ENCODE measurements at places on chromosomes 4 and X. TPM values are rescaled to one million over a fixed set of nuclear protein-coding genes. Genes with fewer than 3 reads are reported as not detected.

DNA sequence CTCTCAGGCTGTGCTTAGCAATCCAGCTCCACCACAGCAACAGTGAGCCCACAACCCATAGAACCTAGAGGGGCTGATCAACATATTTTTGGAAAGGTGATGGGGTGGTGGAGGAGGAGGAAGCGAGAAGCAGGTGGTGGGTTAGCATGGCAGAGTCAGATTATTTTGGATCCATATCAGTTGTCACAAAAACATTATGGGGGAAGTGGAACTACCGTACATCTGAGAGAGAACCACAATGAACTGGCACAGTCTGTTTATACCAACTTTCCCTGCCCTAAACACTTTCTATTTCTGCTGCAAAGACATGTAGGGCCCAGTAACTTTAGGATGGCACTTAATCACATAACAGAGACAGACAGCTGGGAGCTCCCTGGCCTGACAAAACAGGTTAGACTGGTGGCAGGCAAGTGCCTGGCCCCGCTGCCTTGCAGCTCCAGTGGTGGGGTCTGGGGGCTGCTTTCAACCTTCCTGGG is 4.3 kb downstream of the SLC9A7 start:
- DNase-seq: peak; percentile 11

DNA sequence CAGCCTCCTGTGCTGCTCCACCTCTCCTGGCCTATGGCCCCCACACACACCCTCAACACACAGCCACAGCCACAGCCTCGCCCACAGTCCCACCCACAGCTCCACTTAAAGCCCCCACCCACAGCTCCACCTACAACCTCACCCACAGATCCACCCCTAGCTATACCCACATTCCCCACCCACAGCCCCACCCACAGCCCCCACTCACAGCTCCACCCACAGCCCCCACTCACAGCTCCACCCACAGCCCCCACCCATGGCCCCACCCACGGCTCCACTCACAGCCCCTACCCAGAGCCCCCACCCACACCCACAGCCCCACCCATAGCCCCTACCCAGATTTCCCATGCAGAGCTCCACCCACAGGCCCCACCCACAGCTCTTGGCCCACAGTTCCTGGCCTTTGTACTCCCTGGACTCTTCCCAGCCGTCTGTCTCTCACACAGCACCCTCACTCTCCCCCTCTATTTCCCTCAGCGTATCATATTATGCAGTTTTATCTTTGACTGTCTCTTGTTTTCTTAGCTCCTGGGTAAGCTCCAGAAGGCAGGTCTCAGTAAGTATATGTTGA is 322.5 kb downstream of the EVC2 start:
- DNase-seq: no peak

- DNase-seq: no peak
Measured at GRCh38 chr4:147860960-147861359, 129.1 kb downstream of the ARHGAP10 start.

- DNase-seq: no peak
Measured at GRCh38 chr4:187139141-187139540, 415.5 kb upstream of the FAT1 start.

DNA sequence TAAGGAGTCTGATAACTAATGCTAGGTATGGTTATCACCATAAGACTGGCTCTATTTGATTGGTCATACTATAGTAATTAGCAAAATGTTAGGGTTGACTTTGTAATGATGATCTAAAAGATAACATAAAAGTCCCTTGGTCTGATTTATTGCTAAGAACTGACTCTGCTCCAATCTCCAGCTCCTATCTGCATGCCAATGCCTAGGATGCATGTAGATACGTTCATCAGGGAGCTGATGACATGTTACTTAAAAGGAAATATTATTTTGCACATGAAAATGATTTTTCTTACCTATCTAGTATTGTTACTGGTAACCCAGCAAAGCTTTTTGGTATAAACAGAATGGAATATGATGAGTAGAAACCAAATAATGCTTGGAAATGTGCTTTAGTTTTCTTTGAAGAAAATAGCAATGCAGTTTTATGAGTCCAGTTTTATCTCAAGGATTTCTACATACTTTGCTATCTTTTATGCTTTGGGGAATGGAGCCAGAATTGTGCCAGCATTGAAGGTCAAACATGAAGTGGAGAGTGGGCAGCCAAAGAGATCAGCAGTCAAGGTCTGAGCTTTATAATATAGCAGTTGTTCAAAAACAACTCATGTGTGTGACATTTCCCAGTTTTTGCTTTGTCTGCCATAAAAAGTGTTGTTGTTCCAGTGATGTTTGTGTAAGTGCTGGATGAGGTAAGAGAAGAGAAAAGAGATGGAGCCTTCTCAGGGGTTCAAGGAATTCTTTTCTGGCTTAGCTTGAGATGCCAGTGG is 121.0 kb downstream of the ARHGAP24 start:
- DNase-seq: no peak

- no peak for DNase-seq
Measured at GRCh38 chr4:48698029-48698971, 81.8 kb downstream of the FRYL start.

- no peak for DNase-seq
Measured at GRCh38 chr4:121326597-121326996, 54.2 kb downstream of the QRFPR start.

DNA sequence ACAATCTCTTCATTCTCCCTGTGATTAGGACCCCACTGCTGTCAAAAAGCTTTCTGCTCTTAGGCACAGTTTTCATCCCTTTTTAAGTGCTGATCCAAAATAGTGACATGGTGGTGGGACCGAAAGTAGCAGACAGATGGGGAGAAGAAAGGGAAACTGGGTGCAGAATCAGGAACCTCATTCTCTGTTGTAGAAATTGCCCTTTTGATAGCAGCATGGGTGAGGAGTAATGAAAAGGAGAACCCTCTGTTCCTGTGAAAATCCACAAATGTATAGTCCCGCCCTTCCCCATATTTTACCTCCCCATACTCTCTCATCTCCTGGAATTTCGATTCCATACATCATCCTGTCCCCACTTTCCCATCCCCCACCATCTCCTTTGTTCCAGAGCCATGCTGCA is 126.5 kb downstream of the STIM2 start:
- DNase-seq: no peak

DNA sequence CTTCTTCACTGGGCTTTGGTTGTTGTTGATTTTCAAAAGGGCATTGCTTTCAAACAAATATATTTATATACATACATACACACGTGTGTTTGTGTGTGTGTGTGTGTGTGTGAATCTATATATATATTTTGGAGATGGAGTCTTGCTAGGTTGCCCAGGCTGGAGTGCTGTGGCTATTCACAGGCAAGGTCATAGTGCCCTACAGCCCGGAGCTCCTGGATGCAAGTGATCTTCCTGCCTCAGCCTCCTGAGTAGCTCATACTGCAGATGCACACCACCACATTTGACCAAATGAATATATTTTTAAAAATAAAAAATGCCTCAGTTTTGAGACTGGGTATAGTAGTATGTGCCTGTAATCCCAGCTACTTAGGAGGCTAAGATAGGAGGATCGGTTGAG is 34.4 kb downstream of the FRAS1 start:
- no peak for DNase-seq

- no peak for DNase-seq
Measured at GRCh38 chrX:149371986-149372385, 133.1 kb downstream of the IDS start.

GRCh38 chr4:55124322-55125076 is 896 bp downstream of the KDR start:
- DNase-seq: no peak

GRCh38 chrX:140501940-140502468 is 2.9 kb downstream of the SOX3 start:
- DNase-seq: no peak

DNA sequence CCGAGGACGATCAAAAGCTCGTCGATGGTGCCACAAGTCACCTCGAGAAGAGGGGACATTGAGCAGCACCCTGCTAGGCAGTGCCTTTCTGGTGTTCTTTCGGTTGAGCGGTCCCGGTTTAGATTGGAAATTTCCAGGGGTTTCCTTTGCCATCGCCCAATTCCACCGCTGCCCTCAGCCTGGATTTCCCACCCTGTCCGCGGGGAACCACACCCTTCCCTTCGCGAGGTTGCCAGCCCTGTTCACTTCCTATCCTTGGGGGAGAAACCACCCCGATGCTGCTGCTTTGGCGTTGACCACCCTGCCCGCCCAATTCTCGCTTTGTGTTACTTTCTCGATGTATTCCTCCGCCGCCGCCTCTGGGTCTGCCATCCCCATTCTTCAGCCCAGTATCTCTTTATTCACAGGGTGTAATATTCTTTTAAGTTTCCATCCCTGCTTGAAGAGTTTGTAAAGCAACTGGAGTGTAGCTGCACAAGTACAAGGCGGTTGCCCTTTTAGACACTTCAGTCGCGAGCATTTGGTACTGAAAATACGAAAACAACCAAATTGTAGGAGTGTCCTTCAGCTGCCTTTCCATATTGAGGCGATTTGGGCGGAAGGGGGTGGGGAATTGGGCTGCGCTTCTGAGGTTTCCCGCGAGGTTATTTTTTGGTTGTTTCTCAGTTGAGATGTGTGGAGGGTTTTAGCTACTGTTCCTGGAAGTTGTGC is 1.1 kb downstream of the OGT start:
- peak; percentile 22 for DNase-seq

DNA sequence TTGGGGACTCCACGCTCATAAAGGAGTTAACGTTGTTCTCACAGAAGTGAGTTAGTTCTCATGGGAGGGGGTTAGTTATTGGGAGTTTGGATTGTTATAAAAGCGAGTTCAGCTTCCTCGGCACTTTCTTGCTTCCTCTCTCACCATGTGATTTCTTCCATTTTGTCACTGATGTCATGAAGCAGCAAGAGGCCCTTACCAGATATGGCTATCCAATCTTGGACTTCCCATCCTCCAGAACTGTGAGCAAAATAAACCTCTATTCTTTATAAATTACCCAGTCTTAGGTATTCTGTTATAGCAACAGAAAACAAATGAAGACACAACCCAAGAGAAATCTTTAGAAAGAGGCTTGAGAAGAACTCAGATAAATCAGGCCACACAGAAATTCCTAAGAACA is 29.5 kb downstream of the RELL1 start:
- no peak for DNase-seq

- DNase-seq: no peak
Measured at GRCh38 chr4:152360045-152360410, 175.9 kb downstream of the FBXW7 start.

- no peak for DNase-seq
Measured at GRCh38 chr4:156195914-156196313, 242.2 kb upstream of the CTSO start.

DNA sequence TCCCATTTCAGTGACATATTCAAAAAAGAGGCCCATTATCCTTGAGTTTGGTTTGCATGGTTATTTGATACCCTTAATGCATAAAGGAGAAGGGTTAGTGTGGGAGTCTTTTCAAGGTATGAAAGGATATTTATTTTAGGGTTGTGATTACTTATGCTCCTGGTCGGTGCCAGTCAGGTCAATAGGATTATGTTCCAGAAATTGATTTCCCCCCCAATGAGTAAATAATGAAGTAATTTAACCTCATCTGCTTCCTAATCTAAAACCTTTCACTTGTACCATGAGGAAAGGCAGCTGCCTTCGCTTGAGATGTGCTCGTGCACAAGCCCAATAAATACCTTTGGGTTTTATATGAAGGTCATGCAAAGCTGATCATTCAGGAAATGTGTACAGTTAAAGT is 55.0 kb upstream of the NR0B1 start:
- no peak for DNase-seq

DNA sequence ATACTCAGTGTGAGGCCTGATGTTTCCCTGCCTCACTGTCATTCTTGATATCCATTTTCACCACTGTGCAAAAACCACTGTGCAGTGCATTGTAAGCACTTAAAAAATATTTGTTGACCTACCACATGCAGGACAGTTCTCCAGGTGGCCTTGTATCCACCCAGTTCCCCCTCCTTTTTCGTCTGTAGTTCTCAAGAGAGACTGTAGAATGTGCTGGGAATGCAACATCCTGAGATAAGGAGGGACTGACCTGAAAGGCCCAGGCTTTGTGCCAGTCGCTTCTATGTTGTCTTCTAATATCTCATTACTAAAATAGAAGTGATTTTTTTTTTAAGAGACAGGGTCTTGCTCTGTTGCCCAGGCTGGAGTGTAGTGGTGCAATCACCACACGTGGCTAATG is 21.7 kb upstream of the PAQR3 start:
- DNase-seq: no peak

- no peak for DNase-seq
Measured at GRCh38 chr4:108649863-108650211, 562 bp upstream of the OSTC start.

GRCh38 chrX:122134291-122134690 is 1049.8 kb upstream of the GRIA3 start:
- DNase-seq: no peak

GRCh38 chr4:159382856-159383561 is 280.1 kb downstream of the RAPGEF2 start:
- no peak for DNase-seq

- no peak for DNase-seq
Measured at GRCh38 chrX:86914569-86914968, 603.0 kb upstream of the KLHL4 start.

GRCh38 chrX:147478899-147479298 is 432.8 kb upstream of the FMR1 start:
- DNase-seq: no peak

The WDR17 gene
- 5.5 TPM for total RNA-seq

The TMPRSS11F gene
- 0.46 TPM for total RNA-seq

The CORIN gene
- total RNA-seq: 7.7 TPM

The NPNT gene
- 25.2 TPM for total RNA-seq

The SLC2A9 gene
- 9.8 TPM for total RNA-seq

The NDST4 gene
- total RNA-seq: 1.8 TPM

The CRMP1 gene
- 6.0 TPM for total RNA-seq

The CT47B1 gene
- total RNA-seq: 2.7 TPM

The C4orf51 gene
- not detected for total RNA-seq

The PROM1 gene
- 5.7 TPM for total RNA-seq

The FANCB gene
- 5.1 TPM for total RNA-seq

The GPR50 gene
- total RNA-seq: not detected

The SORBS2 gene
- total RNA-seq: 175 TPM
